Spleen (tissue), 13 donors: ENCODE measurements at places on chromosomes 5 and 9. TPM values are rescaled to one million over a fixed set of nuclear protein-coding genes. Genes with fewer than 3 reads are reported as not detected.

DNA sequence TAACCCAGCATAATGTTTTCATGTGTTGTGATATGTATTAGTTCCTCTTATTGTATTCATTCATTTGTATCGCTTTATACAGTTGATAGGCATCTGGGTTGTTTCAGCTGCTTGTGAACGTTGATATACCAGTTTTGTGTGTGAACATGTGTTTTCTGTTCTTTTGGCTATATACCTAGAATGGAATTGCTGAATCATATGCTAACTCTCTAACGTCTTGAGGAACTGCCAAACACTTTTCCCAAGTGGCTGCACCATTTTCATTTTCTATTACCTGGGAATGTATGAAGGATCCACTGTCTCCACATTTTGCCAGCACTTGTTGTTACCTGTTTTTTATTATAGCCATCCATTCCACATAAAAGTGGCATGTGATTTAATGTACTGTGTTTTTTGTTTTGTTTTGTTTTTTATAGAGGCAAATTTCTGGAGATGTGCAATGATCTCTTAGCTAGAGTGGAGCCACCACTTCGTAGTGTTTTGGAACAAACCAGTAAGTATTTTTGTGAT, 34.6 kb downstream of the HSPA4 start:
- no peaks in the 10 kb centered on the region for H3K4me1 ChIP-seq
- H3K27me3 ChIP-seq: no peaks in the 10 kb centered on the region
- peaks cover 62% of the 10 kb centered on the region for H3K36me3 ChIP-seq
- H3K4me3 ChIP-seq: no peak overlapping the region
- H3K27ac ChIP-seq: no peak overlapping the region
- DNase-seq: no peak

DNA sequence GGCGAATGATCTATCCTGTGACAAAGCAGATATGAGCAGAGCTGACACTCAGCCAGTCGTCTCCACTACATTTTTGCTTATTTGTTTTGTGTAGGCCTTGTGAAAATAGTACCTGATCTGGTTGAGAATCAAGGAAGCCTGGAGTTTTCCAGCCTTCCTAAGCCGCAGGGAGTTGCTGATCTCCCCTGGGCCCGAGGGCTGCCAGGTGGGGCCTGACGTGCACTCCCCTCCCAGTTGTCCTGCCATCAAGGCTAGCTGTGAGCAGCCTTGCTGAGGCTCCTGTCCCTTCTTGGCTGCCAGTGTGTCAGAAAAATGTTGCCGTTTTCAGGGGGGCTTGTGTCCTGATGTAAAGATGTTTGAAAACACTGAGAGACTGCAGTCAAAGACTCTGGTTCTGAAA, 102.4 kb downstream of the SMARCA2 start:
- H3K36me3 ChIP-seq: peaks cover 39% of the 10 kb centered on the region
- no peak overlapping the region for H3K4me3 ChIP-seq
- H3K27ac ChIP-seq: no peak overlapping the region
- H3K4me1 ChIP-seq: no peaks in the 10 kb centered on the region
- no peak for DNase-seq

GRCh38 chr5:44868541-44868940, 59.8 kb downstream of the MRPS30 start:
- no peaks in the 10 kb centered on the region for H3K36me3 ChIP-seq
- DNase-seq: no peak
- H3K27me3 ChIP-seq: no peaks in the 10 kb centered on the region

DNA sequence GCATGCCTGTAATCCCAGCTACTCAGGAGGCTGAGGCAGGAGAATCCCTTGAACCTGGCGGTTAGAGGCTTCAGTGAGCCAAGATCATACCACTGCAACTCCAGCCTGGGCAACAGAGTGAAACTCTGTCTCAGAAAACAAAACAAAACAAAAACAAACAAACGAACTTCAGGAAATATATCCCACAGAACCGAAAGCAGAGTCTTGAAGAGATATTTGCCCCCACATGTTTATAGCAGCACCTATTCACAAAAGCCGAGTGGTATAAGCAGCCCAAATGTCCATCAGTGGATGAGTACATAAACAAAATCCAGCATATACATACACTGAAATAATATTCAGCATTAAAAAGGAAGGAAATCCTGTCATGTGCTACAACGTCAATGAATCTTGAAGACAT, 57.6 kb upstream of the GRIN3A start:
- DNase-seq: no peak
- H3K4me1 ChIP-seq: no peaks in the 10 kb centered on the region
- no peak overlapping the region for H3K4me3 ChIP-seq
- no peaks in the 10 kb centered on the region for H3K36me3 ChIP-seq

GRCh38 chr5:77101298-77101697, 14.2 kb upstream of the ZBED3 start:
- H3K27me3 ChIP-seq: no peaks in the 10 kb centered on the region
- no peaks in the 10 kb centered on the region for H3K4me1 ChIP-seq
- no peak for DNase-seq
- H3K36me3 ChIP-seq: no peaks in the 10 kb centered on the region
- H3K27ac ChIP-seq: no peak overlapping the region
- no peak overlapping the region for H3K4me3 ChIP-seq

DNA sequence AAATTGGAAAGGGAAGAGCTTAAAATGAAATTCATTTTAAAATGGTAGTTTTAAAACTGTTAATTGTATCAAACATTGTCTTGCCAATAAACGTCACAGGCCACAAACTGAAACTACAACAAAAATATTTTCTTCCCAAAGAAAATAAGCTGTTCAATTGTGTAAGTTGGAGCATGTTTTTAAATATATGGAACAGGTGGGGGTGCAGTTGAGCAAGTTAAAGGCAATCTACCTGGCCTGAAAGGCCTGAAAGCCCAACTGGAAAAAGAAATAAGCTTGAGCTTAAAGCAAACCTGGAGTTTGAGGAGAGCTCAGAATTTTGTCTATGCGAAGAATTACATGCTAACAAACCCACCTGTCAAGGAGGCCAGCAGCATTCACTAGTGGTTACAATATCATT, 439.5 kb downstream of the ACTL7B start:
- DNase-seq: no peak
- no peaks in the 10 kb centered on the region for H3K27me3 ChIP-seq
- no peak overlapping the region for H3K4me3 ChIP-seq

DNA sequence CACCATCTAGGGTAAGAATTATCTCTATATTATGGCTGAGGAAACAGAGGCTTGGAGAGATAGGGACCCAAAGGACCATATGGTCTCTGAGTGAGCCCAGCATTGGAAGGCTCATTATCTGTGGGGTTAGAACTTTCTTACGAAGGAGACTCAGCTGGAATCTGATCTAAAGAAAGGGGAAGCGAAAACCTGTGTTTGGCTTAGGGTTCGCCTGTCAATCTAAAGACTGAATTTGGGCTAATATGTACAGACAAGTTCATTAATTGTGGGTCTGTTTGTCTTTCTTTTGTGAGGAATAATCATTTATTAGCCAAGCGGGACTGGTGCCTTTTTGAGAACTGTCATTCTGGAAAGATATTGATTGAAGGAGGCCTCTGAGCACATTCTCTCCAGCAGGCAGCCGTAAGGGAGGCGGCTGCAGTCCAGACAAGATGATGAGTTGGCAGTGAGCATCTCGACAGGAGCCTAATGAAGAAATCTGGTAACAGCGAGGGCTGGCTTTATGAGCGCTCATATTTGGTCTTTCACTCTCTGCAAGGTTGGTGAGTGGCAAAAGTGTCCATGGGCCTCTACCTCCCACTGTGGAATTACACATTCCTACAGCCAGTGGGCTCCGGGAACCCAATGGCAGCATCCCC, 104.2 kb upstream of the GPR151 start:
- H3K36me3 ChIP-seq: no peaks in the 10 kb centered on the region
- H3K27ac ChIP-seq: no peak overlapping the region
- H3K4me3 ChIP-seq: no peak overlapping the region
- H3K4me1 ChIP-seq: no peaks in the 10 kb centered on the region

DNA sequence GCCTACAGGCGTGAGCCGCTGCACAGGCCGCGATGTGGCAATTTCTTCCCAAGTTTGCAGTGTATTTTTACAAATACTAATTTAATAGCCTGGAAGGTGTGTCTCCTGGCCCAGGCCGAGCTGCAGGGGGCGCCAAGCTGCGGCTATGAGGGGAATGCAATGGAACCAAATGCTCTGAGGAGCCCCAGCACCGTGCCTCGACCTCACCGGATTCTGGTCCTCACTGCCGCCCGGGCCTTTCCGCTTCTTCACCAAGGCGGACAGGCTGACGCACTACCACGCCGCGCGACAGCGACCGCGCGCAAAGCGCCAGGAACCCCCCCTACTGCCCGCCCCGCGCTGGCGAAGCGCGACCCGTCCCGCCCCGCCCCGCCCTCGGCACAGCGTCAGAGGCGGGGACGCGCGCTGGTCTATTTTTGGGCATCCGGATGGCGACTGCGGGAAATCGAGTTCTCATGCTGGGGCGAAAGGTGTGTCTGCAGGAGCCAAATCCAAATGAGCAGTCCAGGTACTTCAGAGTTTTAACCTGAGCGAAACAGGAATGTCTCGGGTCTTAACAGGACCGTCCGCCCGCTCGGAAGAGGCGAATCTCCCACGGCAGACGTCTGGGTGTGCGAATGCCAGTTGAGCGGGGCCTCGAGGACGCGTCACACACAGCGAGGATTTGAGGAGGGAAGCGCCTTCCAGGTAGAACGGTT, 31.7 kb upstream of the PRXL2C start:
- peak overlapping the region; percentile 43 for H3K4me3 ChIP-seq
- H3K4me1 ChIP-seq: peaks cover 13% of the 10 kb centered on the region
- H3K27ac ChIP-seq: peak overlapping the region; percentile 74

DNA sequence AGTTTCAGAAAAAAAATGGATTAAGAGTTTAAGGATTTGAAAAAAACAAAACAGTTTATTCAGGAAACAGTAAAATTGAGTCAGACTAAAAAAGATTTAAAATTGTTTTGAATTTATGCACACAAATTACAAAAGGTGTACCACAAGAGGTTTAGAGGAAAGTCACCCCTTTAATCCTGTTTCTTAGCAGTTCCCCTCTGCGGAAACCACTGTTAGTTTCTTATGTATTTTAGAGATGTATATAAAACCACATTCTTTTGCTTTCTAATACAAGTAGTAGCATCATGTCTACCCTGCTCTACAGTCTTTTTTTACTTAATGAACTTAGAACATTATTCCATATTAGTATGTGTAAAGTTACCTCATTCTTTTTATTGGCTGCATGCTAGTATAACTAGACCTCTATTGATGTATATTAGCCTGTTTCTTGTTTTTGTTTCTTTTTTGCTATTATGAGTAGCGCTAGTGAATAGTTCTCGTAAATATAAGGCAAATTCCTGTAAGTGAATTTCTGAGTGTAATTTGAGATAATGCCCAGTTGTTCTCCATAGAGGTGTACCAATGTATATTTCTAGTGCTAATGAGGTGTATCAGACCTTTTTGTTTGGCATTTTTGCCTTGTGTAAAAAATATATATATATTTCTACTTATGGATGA, 20.0 kb downstream of the GPBP1 start:
- H3K27ac ChIP-seq: no peak overlapping the region
- DNase-seq: no peak
- H3K4me1 ChIP-seq: peaks cover 100% of the 10 kb centered on the region
- H3K27me3 ChIP-seq: no peaks in the 10 kb centered on the region
- H3K36me3 ChIP-seq: no peaks in the 10 kb centered on the region

DNA sequence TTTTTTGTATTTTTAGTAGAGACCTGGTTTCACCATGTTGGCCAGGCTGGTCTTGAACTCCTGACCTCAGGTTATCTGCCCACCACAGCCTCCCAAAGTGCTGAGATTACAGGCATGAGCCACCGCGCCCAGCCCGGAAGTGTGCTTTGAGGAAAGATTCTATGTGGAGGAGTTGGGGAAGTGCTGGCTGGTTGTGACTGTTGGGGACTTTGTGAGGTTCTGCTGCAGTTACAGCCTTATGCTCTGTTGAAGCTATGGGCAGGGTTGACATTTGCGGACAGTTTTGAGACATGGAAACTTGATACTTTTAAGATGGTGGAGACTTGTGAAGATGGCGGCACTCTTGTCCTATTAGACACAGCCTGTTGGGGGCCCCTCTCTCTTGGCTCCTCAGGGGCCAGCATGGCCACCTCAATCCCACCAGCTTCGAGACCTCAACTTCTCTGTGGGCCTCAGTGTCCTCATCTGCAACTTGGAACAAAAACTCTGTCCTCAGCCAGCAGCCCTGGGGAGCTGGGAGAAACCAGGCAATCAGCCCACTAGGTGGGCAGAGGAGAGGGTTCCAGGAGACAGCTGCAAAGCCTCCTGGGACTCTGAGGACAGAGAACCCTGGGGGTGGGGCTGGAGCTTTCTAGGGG, 24.9 kb downstream of the C9orf50 start:
- no peaks in the 10 kb centered on the region for H3K36me3 ChIP-seq
- DNase-seq: no peak
- no peaks in the 10 kb centered on the region for H3K27me3 ChIP-seq

- H3K27me3 ChIP-seq: peaks cover 4% of the 10 kb centered on the region
- no peak overlapping the region for H3K27ac ChIP-seq
- no peak for DNase-seq
- H3K36me3 ChIP-seq: no peaks in the 10 kb centered on the region
- H3K4me1 ChIP-seq: no peaks in the 10 kb centered on the region
Measured at GRCh38 chr5:175778951-175779503, 92.4 kb upstream of the CPLX2 start.

- no peaks in the 10 kb centered on the region for H3K27me3 ChIP-seq
- H3K27ac ChIP-seq: no peak overlapping the region
- DNase-seq: no peak
Measured at GRCh38 chr9:130817914-130818313, 17.1 kb upstream of the ABL1 start.

- no peak for DNase-seq
- no peaks in the 10 kb centered on the region for H3K27me3 ChIP-seq
- no peaks in the 10 kb centered on the region for H3K4me1 ChIP-seq
- no peak overlapping the region for H3K27ac ChIP-seq
- no peaks in the 10 kb centered on the region for H3K36me3 ChIP-seq
- H3K4me3 ChIP-seq: no peak overlapping the region
Measured at GRCh38 chr5:118548761-118549720, 439.3 kb downstream of the DTWD2 start.

DNA sequence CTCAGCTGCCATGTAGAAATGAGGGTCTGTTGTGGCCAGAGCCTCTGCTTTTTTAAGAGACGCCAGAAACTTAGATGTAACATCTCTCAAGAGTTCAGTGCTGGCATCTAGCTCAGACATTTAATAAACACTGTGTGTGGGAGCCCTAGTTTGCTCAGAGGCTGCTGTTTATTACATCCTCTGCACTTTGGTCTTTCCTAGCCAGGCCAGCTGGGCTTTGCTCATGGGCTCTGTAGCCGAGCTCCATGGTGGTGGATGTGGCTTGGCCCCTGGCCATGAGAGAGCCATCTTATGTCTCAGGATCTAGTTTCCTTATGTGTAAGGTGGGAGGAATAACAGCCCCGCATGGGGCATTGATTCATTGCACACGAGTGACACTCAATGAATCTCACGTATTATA, 30.0 kb downstream of the ARHGEF37 start:
- no peaks in the 10 kb centered on the region for H3K27me3 ChIP-seq
- H3K4me3 ChIP-seq: no peak overlapping the region
- H3K27ac ChIP-seq: peak overlapping the region; percentile 2
- H3K4me1 ChIP-seq: peaks cover 10% of the 10 kb centered on the region
- DNase-seq: no peak

IFNA17 gene
- not detected for total RNA-seq

PDE6A gene
- total RNA-seq: not detected

F2RL2 gene
- 0.30 TPM for total RNA-seq

HTR1A gene
- total RNA-seq: not detected

C8G gene
- total RNA-seq: 2.3 TPM

WNT8A gene
- total RNA-seq: not detected

GRHPR gene
- total RNA-seq: 59.0 TPM

NME5 gene
- total RNA-seq: 0.55 TPM

LECT2 gene
- total RNA-seq: not detected

PTAR1 gene
- total RNA-seq: 59.2 TPM
